Stimulated activated CD8-positive, alpha-beta memory T cell treated with anti-CD3 and anti-CD28 coated beads, Interleukin-2, amount 100 ng/mL, for 1 hour (primary cell): ENCODE measurements at places on chromosomes 7 and 10.

- no peak for DNase-seq
Observed at GRCh38 chr7:30647589-30648364, 34.5 kb downstream of the CRHR2 start.

DNA sequence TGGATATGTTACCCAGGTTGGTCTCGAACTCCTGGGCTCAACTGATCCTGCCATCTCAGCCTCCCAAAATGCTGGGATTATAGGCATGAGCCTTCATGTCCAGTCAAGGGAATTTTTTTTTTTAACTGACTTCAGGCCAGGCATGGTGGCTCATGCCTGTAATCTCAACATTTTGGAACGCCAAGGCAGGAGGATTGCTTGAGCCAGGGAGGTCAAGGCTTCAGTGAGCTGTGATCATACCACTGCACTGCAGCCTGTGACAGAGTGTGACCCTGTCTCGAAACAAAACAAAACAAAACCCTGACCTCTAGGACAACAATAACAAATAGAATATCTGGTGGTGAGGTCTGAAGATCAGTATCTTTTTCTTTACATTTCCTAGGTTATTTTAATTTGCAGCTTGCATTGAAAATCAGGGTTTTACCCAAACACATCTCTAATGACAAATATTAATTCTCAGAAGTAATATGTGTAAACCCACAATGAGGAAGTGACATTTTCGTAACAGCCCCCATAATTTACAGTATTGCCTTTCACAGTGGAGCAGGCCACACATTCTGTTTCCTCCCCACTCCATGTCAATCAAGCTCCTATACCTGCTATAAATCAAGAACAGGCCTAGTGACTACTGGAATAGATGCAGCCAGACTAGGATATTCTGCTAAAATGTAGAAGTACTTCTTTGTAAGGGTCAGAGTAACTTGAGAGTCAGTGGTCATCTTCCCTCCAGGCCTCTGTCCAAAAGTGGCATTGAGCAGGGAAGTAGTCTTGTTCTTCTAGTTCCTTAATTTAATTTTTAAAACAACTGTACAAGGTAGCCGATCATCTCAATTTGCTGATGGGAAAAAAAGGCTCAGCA, 43.3 kb upstream of the ECHDC3 start:
- no peak for DNase-seq

GRCh38 chr10:118373786-118374185, 31.7 kb upstream of the FAM204A start:
- no peak for DNase-seq

- DNase-seq = peak; percentile 46
Observed at GRCh38 chr7:140062118-140062527, 628 bp downstream of the PARP12 start.

DNA sequence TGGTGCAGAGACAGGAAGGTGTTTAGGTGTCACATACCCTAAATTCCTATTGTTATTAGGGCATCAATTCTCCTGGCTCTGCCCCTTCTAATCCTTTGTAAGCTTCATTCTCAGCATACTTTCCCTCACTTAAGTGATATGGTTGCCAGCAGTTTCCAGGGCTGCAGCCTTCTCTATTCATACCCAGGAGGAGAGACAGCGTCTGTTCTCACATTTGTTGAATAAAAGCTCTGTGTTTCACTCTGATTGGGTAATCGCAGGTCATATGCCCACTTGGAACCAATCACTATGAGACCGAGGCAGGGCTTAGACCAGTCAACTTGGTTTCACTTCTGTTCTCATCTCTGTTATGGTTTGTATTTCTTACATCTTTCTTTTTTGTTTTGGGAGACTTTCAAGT, 109.6 kb upstream of the MTPN start:
- DNase-seq = no peak

DNA sequence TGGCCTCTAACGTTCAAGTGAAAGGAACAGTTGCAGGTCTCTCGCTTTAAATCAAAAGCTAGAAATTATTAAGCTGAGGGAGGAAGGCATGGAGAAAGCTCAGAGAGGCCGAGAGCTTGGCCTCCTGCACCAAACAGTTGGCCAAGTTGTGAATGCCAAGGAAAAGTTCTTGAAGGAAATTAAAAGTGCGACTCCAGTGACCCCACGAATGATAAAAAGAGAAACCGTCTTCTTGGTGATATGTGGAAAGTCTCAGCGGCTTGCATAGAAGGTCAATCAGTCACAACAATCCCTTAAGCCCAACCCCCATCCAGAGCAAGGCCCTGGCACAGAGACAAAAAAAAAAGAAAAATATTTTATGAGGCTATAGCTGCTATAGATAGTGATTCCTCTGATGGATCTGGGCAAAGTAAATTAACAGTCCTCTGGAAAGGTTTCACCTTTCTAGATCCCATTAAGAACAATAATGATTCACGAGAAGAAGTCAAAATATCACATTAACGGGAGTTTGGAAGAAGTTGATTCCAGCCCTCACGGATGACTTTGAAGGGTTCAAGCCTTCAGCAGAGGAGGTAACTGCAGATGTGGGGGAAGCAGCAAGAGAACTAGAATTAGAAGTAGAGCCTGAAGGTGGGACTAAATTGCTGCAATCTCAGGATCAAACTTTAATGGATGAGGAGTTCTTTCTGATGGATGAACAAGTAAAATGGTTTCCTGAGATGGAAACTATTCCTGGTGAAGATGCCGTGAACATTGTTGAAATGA, 42.5 kb upstream of the INPP5A start:
- DNase-seq = no peak

DNA sequence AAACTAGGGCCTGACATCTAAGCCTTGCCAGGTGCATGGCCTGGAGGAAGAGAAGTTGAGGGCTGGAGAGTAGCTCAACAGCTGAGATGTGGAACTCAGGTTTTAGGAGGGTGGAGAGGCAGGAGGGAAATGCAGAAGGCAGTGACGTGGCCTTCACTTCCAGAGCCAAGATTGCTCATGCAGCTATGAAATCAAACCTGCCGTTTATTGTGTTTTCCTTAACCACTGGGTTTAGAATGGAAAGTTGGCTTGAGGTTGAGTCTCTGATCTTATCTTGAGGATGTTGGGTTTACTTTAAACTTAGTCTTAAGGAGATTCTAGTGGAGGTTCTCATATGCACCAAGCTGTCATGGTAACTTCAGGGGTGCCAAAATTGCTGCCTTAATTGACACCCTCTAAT, 178.6 kb downstream of the SORCS3 start:
- DNase-seq = no peak

GRCh38 chr7:33044401-33044718, 18.2 kb downstream of the NT5C3A start:
- DNase-seq = no peak

DNA sequence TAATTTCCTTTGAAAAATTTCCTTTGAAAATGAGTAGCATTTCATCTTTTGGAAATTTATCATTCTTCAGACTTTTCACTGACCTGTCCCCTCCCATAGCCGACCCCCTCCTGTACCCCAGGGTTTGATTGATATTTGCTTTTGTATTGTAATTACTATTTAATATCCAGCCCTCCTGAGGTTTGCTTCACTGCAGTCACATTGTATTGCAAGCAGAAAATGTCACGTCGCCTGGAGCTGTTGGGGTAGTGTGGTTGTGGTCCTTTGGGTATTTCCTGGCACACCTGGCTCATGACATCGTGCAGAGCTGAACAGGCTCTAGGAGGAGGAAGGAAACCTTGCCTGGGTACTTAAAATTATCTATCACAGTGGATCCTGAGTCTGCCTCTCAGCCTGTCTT, 116.1 kb downstream of the INSYN2A start:
- DNase-seq = no peak
